ENCODE measurements at places on chromosomes 2 and 18. TPM values are rescaled to one million over a fixed set of nuclear protein-coding genes. Genes with fewer than 3 reads are reported as not detected.
A peak's percentile ranks its signal among the peaks of the same experiment; 100 is the strongest.

DNA sequence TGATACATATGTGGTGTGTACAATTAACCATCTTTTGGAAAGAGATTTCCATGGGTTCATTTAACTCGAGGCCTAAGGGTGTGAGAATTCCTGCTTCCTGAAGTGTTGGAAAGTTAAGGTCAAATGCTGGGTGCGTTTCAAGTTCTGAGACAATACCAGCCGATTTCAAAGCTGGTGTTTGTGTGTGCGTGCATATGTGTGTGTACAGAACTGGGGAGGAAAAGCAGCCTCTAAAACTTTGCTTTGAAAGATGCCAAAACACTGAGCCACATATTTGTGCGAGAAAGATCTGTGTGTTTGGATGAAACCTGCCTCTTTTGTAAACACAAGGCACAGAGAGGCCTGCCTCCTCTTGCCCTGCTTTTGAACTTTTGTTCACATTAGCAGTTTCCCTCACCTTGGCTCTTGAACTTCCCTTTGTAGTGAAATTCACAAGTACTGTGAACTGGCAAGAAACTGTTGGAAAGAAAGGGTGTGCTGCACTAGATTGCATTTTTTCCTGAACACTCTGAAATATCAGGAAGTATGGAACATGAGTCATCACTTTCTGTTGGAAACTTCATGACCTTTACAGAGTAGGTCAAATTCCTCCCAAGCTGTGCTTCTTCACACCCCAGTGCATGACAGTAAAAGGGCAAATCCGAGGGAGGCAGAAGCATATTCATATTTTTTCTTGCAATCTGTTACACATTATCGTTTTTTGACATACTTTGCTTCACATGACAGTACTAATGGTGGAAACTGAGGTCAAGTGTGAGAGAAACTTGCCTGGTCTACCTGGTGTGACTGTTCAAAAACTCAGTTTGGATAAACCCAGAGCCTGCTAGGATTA, 20.0 kb upstream of the CAVIN2 start:
- H3K27ac ChIP-seq: peak overlapping the region; percentile 39
- H3K27me3 ChIP-seq: no peaks in the 10 kb centered on the region
- H3K4me3 ChIP-seq: no peak overlapping the region
- no peaks in the 10 kb centered on the region for H3K36me3 ChIP-seq
- H3K4me1 ChIP-seq: no peaks in the 10 kb centered on the region

- no peak overlapping the region for H3K4me3 ChIP-seq
- H3K27me3 ChIP-seq: no peaks in the 10 kb centered on the region
- DNase-seq: no peak
Measured at GRCh38 chr2:228017784-228018183, 146.4 kb downstream of the DAW1 start.

DNA sequence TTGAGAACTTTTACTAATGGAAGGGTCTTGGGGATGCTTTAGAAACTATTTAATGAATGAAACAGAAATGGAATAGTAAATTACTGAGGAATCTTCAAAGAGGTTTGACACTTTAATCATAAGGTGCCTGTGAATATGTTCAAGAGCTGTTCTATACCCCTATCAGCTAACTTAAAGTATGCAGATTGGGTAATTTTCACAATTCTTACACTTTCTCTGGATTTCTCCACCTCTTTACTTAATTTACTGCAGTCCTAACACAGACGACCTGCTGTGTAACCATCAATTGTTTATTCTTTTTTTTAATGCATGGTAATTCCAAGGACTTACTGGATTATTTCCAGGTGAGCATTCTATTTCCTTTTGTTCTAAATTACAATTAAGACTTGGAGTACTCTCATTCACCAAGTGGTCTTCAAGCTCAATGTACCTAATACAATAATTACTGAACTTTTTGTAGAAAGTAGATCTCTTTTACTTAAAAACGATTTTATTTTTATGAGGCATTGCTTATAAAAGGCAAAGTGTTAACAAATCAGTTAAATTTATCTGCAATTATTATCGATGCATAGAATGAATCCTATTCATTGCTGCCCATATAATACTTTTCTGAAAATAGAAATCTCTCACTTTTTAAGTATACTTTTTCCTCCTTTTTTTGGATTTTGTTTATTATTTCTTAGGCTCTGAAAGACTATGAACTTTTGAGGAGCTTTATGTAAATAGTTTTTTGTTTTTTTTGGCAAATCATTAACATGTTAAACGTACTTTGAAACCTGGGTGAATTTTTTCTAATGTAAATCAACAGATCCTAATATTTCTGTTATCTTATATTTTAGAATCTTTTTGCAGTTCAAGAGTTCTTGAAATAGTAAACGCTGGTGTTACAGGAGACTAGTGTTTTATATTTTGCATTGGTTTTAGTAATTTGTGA, 5.5 kb downstream of the VSNL1 start:
- H3K27me3 ChIP-seq: peaks cover 7% of the 10 kb centered on the region
- no peak overlapping the region for H3K27ac ChIP-seq
- DNase-seq: no peak
- H3K36me3 ChIP-seq: no peaks in the 10 kb centered on the region
- no peak overlapping the region for H3K4me3 ChIP-seq
- H3K4me1 ChIP-seq: no peaks in the 10 kb centered on the region

DNA sequence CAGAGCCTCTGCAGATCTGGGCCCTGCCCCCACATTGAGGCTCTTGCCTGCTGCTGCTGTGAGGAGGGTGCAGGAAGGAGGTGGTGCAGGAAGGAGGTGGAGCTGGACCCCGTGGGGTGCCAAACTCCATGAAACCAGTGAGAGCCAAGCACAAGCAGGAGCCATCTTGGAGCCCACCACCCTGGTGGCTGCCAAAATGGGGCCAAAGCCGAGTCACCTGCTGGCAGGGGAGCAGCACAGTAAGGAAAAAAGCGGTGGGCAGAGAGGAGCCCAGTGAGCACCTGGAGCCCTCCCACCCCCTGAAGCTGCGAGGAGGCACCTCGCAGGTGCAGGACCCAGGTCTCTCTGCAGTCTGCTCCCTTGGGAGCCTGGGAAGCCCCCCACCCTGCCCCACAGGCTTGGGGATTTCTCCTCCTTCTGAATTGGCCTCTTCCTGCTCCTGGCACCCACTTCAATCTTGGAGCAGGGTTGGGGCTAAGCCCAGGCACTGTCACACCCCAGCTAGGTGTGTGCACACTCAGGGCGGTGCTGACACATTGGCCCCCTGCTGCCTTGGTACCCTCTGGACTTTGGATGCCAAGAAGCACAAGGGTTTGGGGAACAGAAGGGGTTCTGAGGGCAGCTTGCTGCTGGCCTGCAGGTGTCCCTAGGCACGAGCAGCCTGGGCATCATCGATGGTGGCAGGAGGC, 245.4 kb upstream of the LRRTM4 start:
- no peaks in the 10 kb centered on the region for H3K4me1 ChIP-seq
- no peaks in the 10 kb centered on the region for H3K36me3 ChIP-seq

Gene NEB
- total RNA-seq: 0.31 TPM

DNA sequence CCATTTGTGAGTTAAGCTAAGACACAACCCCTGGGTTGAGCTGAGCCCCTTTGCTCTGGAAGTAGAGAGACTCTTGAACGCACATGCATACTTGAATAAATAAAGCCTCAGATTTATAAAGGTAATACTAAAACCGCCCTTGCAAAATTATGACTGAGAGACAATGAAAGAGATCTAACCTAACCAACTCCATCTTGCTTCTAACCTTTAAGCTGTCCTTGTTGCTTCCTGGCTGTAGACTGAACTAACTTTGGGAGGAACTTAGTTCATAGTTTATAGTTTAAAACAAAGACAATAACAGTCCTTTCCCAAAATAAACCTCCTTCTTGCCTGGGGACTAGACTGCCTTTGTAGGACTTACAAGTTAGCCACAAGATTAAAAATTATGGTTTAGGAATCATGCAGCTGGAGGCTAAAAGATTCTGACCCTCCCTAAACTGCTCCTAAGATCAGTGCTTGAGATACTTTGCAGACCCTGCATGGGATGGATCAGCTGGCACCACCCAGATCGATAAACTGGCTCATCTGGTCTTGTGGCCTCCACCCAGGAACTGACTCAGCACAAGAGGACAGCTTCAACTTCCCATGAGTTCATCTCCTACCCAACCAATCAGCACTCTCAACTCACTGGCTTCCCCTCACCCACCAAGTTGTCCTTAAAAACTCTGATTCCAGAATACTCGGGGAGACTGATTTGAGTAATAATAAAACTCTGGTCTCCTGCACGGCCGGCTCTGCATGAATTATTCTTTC, 240.2 kb upstream of the SLC14A2 start:
- no peak overlapping the region for H3K27ac ChIP-seq
- no peaks in the 10 kb centered on the region for H3K36me3 ChIP-seq
